Bronchus fibroblast of lung (primary cell): ENCODE measurements at places on chromosomes 2 and 18. TPM values are rescaled to one million over a fixed set of nuclear protein-coding genes. Genes with fewer than 3 reads are reported as not detected.

The TNFAIP6 gene
- total RNA-seq = 7.4 and 8.1 TPM in 2 replicates

The CGREF1 gene
- 1.5 and 2.2 TPM in 2 replicates for total RNA-seq

The SMAD2 gene
- total RNA-seq = 42.7 and 58.7 TPM in 2 replicates

The HTR2B gene
- total RNA-seq = under 0.01 and 0.30 TPM in 2 replicates

The NEU4 gene
- total RNA-seq = not detected in 2 replicates

The GALNT5 gene
- 9.5 and 11.1 TPM in 2 replicates for total RNA-seq

The HRH4 gene
- not detected in 2 replicates for total RNA-seq

The REG1B gene
- total RNA-seq = not detected in 2 replicates

The GMPPA gene
- 57.2 and 64.1 TPM in 2 replicates for total RNA-seq

The FTCDNL1 gene
- total RNA-seq = 0.30 and 1.2 TPM in 2 replicates
